ENCODE measurements at places on chromosomes 11 and 22.

- no peak for DNase-seq
Observed at GRCh38 chr11:6083129-6083528, 24.4 kb upstream of the OR56B4 start.

DNA sequence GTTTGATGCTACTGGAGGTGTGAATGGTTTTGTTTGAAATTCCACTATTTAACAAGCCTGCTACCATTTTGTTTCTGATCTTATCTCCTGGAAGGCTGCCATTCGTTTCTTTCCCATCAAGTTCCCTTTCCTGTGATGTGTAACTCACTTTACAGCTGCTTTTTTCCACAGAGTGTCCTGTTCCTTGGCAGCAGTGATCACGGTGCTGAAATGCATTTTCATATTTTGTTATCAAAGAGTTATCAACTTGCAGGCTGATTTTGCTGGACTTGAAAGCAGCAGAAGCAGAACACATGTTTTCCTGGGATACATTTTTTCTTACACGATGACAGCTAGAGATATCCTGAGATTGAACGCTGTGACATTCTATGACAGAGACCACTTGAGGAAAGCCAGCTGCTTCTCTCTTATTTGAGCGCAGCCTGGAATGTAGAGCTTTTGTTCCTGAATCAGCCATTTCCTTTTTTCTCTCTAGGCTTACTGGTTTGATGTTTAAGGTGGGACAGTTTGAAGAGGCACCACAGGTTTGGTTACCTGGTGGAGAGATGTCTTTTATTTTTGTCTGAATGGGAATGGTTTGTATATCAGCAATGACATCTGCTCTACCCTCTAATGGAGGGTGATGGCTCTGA lies 34.7 kb downstream of the PRR14L start:
- no peak for DNase-seq

- DNase-seq = no peak
Observed at GRCh38 chr11:44766972-44767278, 40.2 kb downstream of the TSPAN18 start.

- DNase-seq = no peak
Observed at GRCh38 chr11:45554230-45554967, 111.0 kb downstream of the CHST1 start.

DNA sequence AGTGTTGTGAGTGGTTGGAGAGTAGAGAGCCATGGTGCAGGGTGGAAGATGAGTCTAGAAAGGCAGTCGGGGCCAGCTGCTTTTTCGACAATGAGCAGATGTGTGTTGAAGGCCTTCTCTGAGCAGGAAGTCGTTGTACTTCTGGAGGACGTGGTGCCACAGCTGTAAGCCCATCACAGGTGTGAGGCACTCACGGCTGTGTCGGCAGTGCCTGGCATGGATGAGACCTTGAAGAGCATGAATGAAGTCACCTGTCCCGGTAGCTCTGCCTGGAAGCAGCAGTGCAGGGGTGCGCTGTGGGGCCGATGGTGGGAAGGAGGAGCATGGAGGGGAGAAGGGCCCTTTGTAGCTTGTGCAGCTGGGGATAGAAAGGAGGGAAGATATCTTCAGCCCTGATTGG lies 165.2 kb downstream of the PKNOX2 start:
- DNase-seq = no peak

- DNase-seq = no peak
Observed at GRCh38 chr11:19802773-19803293, 90.2 kb downstream of the NAV2 start.
